Dermis microvascular lymphatic vessel endothelial cell (primary cell): ENCODE measurements at places on chromosomes 6 and 20. TPM values are rescaled to one million over a fixed set of nuclear protein-coding genes. Genes with fewer than 3 reads are reported as not detected.

The SCRT2 gene
- total RNA-seq: not detected in 2 replicates

The TBXT gene
- total RNA-seq: not detected in 2 replicates

DNA sequence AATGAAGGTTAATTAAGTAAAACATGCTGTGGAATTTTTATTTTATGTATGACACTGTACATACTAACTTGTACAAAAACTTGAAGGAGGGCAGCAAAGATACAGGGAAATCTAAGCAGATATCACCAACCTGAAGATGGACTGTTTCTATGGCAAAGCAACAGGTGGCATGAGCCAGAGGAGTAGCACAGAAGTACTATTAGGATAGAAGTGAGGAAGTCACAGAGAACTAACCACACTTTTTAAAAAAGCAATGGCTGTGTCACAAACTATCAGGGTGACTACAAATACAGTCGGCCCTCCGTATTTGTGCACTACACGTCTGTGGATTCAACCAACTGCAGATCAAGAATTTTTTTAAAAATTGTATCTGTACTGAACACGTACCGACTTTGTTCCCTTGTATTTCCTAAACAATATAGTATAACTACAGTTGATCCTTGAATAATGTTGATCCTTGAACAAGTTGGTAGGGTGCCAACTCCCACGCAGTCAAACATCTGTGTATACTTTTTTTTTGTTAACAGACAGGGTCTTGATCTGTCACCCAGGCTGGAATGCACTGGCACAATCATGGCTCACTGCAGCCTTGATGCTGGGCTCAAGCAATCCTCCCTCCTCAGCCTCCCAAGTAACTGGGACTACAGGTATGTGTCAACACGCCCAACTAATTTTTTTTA is 61.0 kb downstream of the NUDT3 start:
- DNase-seq: no peak

DNA sequence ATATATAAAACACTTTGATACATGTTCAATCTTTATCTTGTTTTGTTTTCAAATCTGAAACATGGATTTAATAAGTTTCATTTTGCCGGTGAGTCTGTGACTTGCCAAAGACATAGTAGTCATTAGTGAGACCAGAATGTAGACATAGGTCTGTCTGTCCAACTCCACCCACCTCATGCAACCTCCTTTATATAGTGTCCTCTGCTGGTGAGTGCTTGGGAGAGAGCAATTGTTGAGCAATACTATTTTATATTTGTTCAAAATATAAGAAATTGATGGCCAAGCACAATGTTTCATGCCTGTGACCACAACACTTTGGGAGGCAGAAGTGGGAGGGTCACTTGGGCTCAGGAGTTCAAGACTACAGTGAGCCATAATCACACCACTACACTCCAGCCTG is 10.8 kb upstream of the LY86 start:
- DNase-seq: no peak

DNA sequence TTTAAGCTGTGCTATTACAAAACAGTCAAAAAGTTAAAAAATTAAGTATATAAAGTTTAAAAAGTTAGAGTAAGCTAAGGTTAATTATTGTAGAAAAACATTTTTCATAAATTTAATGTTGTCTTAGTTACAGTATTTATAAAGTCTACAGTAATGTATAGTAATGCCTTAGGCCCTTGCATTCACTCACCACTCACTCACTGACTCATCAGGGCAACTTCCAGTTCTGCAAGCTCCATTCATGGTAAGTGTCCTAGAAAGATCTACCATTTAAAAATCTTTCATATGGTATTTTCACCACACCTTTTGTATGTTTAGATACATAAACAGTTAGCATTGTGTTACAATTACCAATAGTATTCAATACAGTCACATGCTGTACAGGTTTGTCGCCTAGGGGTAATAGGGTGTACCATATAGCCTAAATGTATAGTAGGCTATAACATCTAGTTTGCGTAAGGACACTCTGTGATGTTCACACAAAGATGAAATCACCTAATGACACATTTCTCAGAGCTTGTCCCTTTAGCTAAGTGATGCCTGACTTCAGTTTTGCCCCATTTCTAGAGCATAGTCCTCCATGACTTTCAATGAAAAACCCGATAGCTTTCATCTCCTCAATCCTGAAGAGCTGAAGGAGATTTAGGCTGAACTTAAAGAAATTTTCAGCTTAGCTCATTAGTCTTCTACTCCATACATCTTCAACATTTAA is 14.9 kb upstream of the HLA-DRA start:
- no peak for DNase-seq

GRCh38 chr6:43200541-43200940 is 18.5 kb downstream of the CUL9 start:
- no peak for DNase-seq

DNA sequence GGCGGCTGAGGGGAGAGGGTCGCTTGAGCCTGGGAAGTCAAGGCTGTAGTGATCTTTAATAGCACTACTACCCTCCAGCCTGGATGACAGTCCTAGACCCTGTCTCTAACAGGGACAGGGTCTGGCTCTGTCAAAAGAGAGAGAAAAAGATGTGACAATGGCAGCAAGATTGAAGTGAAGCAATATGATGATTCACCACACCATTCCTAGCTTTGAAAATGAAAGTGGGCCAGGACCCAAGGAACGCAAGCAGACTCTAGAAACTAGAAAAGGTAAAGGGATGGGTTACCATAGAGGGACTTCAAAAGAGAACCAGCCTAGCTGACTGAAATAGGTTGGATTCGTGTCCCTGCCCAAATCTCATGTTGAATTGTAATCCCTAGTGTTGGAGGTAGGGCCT is 426.9 kb downstream of the HTR1B start:
- DNase-seq: no peak

DNA sequence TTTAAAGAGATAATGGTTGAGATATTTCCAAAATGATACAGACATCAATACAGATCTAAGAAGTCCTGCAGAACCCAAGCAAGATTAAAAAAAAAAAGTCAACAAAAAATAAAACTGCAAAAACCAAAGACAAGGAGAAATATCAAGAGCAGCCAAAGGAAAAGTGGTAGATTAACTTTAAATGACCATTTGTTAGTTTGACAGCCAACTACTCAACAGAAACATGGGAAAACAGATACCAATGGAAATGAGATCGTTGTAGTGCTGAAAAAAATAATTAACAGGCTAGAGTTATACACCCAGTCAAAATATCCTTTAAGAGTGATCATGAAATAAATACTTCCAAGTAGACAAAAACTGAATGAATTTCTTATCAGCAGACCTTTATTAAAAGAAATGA is 10.5 kb upstream of the APMAP start:
- no peak for DNase-seq

DNA sequence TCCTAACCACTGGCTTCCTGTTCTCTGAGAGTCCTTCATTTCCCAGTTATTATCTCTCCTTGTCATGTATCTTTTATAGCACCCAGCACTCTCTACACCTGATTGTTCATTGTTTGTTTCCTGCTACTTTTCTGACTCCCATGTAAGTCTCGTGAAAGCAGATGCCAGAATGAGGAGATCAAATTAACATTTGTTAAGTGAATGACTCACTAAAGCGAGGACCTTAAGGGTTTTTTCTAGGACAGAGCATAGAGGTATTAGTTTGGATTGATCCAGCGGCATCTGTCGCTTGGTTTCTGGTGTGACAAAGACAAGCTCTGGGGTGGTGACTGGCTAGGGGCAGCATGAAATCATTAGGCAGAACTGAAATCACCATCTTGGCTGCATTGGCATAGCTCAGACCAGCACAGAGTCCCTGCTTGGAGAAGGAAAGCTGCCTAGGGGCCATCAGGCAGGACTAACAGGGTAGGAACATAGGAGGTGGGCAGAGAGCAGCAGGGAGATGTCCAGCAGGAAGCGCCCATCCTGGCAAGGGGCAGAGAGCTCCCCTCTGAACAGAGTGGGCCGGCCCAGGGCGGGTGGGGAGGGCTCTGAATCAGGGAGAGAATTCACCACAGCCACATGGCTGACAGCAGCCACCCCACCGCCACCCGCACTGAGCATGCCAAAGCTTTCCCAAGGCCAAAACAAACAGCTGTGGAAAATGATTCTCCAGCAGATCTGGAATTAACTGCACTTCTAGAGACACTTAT is 97.1 kb upstream of the CEP85L start:
- peak; percentile 45 for DNase-seq

DNA sequence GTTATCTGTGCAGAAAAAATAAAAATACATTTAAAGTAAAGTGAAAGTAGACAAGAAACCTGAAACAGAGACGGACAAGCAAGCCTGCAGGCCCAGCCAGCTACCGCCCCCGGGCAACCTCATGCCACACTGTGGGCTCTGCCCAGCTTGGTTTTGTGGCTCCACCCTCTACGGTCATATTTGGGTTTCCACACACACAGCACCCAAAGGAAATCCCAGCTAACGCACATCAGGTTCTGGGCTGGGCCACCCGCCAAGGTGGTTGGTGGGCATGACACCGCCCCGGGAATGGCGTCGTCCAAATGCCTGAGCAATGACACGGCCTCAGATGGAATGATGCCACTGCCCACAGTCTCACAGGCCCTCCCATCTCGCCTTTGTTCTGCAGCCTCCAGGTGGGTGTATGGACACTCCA is 22.9 kb downstream of the FAM110A start:
- no peak for DNase-seq

- DNase-seq: no peak
These were observed 220.7 kb upstream of the NOX3 start for GRCh38 chr6:155676346-155676745.

DNA sequence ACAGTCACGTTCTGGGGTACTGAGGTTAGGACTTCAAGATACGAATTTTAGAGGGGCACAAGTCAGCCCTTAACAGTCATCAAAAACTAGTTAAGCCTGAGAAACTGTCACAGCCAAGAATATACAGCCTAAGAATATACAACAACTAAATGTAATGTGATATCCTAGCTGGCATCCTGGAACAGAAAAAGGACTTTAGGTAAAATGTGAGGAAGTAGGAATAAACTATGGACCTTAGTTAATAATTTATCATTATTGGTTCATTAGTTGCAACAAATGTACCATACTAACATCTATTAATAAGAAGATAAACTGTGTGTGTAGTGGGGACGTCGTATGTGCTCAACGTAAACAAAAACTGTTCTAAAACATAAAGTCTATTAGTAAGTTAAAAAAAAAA is 1.1 kb downstream of the PNISR start:
- DNase-seq: no peak
